Smooth muscle cell of the umbilical artery (primary cell): ENCODE measurements at places on chromosomes 12 and 14. TPM values are rescaled to one million over a fixed set of nuclear protein-coding genes. Genes with fewer than 3 reads are reported as not detected.

TMEM132D gene
- total RNA-seq: not detected in 2 replicates

PTMS gene
- total RNA-seq: 37.4 and 109 TPM in 2 replicates

KCNC2 gene
- total RNA-seq: not detected in 2 replicates

SLC17A8 gene
- total RNA-seq: not detected in 2 replicates

SPIC gene
- total RNA-seq: not detected in 2 replicates

C1QL4 gene
- total RNA-seq: 0.14 TPM in 1 of 2 replicates, not detected in the other

TSHR gene
- not detected in 2 replicates for total RNA-seq

ENDOU gene
- under 0.01 and 0.14 TPM in 2 replicates for total RNA-seq

CLEC12A gene
- not detected in 2 replicates for total RNA-seq

MAP1LC3B2 gene
- 0.59 and 0.60 TPM in 2 replicates for total RNA-seq

C12orf54 gene
- not detected in 2 replicates for total RNA-seq

UBE2N gene
- 28.5 and 54.8 TPM in 2 replicates for total RNA-seq

HSPB8 gene
- 23.5 and 26.0 TPM in 2 replicates for total RNA-seq

CLEC7A gene
- total RNA-seq: not detected in 2 replicates

ADAM21 gene
- total RNA-seq: 0.30 and 0.37 TPM in 2 replicates

NEDD8 gene
- total RNA-seq: 158 and 162 TPM in 2 replicates

VSX2 gene
- total RNA-seq: not detected in 2 replicates

GPRC5A gene
- 6.2 and 13.3 TPM in 2 replicates for total RNA-seq

DACT1 gene
- total RNA-seq: 35.8 and 55.5 TPM in 2 replicates

HOXC12 gene
- total RNA-seq: not detected in 2 replicates

SPPL3 gene
- 6.5 and 8.5 TPM in 2 replicates for total RNA-seq

TBX5 gene
- total RNA-seq: under 0.01 TPM in 1 of 2 replicates, not detected in the other

COX8C gene
- total RNA-seq: not detected in 2 replicates

SLCO1B1 gene
- total RNA-seq: not detected in 2 replicates

NEMP1 gene
- total RNA-seq: 3.9 and 10.0 TPM in 2 replicates

ANKRD33 gene
- not detected in 2 replicates for total RNA-seq

COPZ1 gene
- total RNA-seq: 165 and 197 TPM in 2 replicates

SLC39A2 gene
- 0.30 TPM in 1 of 2 replicates, not detected in the other for total RNA-seq

PTPN6 gene
- total RNA-seq: not detected in 2 replicates

FAM234B gene
- total RNA-seq: 10.1 and 10.9 TPM in 2 replicates

COCH gene
- 0.32 TPM in 1 of 2 replicates, not detected in the other for total RNA-seq

LRP1-AS gene
- not detected in 2 replicates for total RNA-seq

LRFN5 gene
- total RNA-seq: 5.6 and 9.2 TPM in 2 replicates

STAC3 gene
- not detected in 2 replicates for total RNA-seq

AQP5 gene
- not detected in 2 replicates for total RNA-seq

TBK1 gene
- 42.2 and 43.7 TPM in 2 replicates for total RNA-seq

PPM1A gene
- total RNA-seq: 22.9 and 43.4 TPM in 2 replicates
